Activated T-helper 1 cell treated with anti-CD3 and anti-CD28 coated beads, Interleukin-12 subunit alpha, Interleukin-12 subunit beta, Interleukin-2, Interleukin-4 antibody, amounts not matched to agents 30 ng/mL and 10 ng/mL and 1 ng/mL, durations not matched to agents 14 hours and 24 hours and 36 hours (primary cell): ENCODE measurements at places on chromosomes 1 and 21.
A peak's percentile ranks its signal among the peaks of the same experiment; 100 is the strongest.

DNA sequence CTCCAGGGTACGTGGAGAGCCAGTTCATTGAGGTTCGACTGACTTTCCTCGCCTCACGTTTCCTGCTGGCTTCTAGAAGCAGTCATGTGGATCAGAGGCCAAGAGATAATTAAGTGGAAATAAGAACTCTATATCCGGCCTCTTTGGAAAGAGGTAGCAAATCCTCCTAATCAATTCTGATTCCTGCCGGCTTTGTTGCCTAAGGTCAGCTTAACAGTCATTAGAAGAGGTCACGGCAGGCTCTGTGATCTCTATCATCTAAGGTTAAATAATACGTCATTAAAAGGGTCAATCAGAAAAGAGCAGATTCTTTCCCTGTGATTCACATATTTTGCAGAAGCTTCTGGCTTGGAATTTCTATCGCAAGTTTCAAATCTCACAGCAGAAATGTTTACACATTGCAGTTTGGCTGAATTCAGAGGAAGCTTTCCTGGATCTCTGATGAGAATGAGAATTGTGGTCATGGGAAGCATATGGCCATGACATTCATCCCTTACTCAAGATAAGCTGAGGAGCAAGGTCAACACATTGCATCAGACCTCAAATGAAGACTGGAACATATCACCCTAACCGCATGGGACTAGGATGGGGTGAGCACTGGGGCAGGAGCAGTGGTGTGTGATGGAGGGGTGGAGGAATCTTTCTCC lies 189.4 kb downstream of the PBX1 start:
- no peak for DNase-seq

DNA sequence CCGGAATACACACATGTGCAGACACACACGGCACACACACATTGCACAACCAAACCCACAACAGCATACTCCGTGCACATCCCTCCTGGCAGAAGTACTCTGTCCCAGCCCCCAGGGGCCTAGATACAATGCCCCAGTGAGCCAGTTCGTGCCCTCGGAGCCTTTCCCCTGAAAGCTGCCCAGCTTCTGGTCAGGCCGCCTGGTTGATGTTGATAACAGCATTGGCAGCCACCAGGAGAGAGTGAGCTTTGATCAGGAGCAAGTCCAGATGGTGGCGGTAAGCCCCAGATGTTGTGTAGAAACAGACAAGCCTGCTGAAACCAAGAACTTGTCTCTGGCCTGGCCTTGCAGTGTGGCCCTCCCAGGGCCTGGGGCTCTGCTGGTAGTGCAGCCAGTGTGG lies 109.1 kb downstream of the GRIK3 start:
- no peak for DNase-seq

GRCh38 chr21:39715804-39716397 lies 29.1 kb upstream of the IGSF5 start:
- peak; percentile 2 for DNase-seq

- no peak for DNase-seq
These were observed 71.4 kb downstream of the ZNF281 start for GRCh38 chr1:200338451-200338850.

GRCh38 chr21:36125512-36126207 lies 9.2 kb upstream of the CBR3 start:
- peak; percentile 19 for DNase-seq

DNA sequence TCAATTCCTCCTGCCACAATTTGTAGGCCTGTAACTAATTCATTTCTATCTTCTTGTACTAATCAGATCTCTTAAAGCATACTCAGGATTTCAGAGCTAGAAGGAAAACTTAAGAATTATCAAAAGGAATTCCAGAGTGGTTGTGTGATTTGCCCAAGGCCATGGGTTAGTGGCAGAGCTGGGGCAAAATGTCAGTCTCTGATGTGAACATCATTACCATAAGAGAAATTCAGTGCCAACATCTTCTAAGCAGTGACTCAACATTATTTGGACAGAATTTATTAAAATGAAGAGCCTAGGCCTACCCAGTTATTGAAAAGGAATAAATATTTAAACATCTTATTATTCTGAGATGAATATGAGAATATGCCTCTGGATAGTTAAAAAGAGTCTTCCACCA lies 14.5 kb downstream of the ST6GALNAC5 start:
- no peak for DNase-seq

GRCh38 chr1:245212221-245212710 lies 57.5 kb downstream of the KIF26B start:
- DNase-seq: no peak

DNA sequence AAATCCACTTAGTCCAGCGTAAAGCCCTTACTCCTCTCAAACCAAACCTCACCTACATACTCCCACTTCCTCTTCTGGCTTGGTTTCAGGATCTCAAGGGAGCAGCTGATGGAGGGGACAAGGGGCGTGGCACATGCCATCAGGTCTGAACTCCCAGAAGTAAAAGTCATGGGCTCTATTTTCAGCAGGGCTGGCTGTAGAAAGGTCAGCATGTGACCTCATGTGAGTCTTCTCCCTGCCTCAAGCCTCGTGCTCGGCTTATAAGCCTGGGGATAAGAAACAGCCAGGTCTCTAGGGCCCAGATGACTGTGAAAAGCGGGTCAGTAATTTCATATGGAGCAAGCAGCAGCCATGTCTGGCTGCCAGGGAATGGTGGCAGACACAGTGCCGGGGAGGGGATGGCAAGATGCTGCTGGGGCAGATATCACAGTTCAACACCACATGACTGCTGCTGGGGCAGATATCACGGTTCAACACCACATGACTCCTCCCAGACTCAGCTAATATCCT lies 227.9 kb downstream of the KCNH1 start:
- DNase-seq: no peak
